NCI-H1048 (cell line): ENCODE measurements at places on chromosomes 7 and 10.

GRCh38 chr10:129102906-129103693 lies 363.9 kb upstream of the MGMT start:
- no peak for DNase-seq

- DNase-seq: no peak
Observed at GRCh38 chr10:71933651-71934050, 30.5 kb upstream of the CHST3 start.

GRCh38 chr10:88541116-88541626 lies 41.9 kb downstream of the RNLS start:
- DNase-seq: no peak

GRCh38 chr10:86349474-86349873 lies 17.1 kb downstream of the GRID1 start:
- no peak for DNase-seq
